ENCODE measurements at places on chromosomes 2 and 18. TPM values are rescaled to one million over a fixed set of nuclear protein-coding genes. Genes with fewer than 3 reads are reported as not detected.
A peak's percentile ranks its signal among the peaks of the same experiment; 100 is the strongest.

Gene EPB41L3
- 7.2 TPM for total RNA-seq

Gene BOK
- not detected for total RNA-seq

Gene DUSP19
- total RNA-seq: 5.0 TPM

DNA sequence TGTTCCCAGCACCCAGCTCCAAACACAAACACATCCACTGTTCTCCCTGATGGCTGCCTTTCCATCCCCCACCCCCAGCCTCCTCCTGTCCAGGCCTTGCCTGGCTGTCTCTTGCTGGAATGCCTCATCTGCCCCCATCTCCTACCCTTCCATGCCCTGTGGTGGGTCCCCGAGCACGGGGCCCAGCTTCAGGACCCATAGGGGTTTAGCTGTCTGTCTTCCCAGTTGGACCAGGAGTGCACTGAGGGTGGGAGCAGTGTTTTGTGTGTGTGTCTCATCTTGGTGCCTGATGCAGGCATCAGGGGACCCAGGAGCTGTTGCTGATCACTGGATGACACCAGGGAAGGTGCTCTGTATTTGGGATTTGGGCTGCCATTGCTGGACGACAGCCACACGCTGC lies 34.5 kb downstream of the GLI2 start:
- DNase-seq: no peak

- no peak for DNase-seq
These were observed 294.6 kb upstream of the PARD3B start for GRCh38 chr2:204250692-204251091.

- no peak for DNase-seq
These were observed 16.2 kb upstream of the MAPRE2 start for GRCh38 chr18:35024965-35025364.

Gene MEP1B
- not detected for total RNA-seq

DNA sequence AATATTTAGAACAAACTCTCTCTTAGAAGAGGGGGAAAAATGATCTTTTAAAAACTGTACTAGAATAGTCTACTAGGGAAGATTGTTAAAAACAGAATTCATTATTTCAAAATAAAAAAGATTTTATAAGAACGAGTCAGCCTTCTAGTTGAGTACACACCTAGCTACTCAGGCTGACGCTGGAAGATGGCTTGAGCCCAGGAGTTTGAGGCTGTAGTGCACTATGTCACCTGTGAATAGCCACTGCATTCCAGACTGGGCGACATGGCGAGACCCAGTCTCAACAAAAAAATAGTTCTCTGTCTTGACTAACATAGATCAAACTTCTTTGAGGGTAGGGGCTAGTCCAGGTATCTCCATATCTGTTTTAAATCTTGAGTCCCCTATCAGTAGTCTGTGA lies 33.9 kb downstream of the ERLEC1 start:
- DNase-seq: no peak

GRCh38 chr2:121529439-121530211 lies 1.1 kb upstream of the RNU4ATAC start:
- peak; percentile 36 for DNase-seq

- no peak for DNase-seq
These were observed 226.6 kb downstream of the BABAM2 start for GRCh38 chr2:28117104-28117596.

DNA sequence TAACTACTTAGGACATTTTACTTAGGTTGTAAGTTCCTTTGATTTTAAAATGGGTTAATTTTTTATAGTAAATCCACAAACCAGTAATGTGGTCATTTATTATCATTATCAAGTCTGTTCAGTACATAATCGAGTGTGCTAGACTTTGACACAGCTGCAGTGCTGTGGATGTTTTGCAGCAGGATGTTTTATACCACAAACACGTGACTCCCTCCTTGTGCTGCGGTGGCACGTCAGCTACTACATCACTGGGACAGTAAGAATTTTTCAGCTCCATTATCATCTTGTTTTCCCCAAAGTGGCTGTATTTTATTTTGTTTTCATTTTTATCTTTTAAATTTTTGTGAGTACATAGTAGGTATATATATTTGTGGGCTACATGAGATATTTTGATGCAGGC lies 70.0 kb downstream of the ATP9B start:
- DNase-seq: peak; percentile 13

Gene TAF1B
- total RNA-seq: 24.8 TPM

- no peak for DNase-seq
These were observed 150.9 kb downstream of the PDE11A start for GRCh38 chr2:177921726-177922125.

- peak; percentile 21 for DNase-seq
These were observed 218.4 kb upstream of the HS6ST1 start for GRCh38 chr2:128536925-128537620.

Data from activated naive CD4-positive, alpha-beta T cell treated with anti-CD3 and anti-CD28 coated beads for 36 hours (primary cell).